Daoy (cell line): ENCODE measurements at places on chromosomes 5 and 9.
A peak's percentile ranks its signal among the peaks of the same experiment; 100 is the strongest.

DNA sequence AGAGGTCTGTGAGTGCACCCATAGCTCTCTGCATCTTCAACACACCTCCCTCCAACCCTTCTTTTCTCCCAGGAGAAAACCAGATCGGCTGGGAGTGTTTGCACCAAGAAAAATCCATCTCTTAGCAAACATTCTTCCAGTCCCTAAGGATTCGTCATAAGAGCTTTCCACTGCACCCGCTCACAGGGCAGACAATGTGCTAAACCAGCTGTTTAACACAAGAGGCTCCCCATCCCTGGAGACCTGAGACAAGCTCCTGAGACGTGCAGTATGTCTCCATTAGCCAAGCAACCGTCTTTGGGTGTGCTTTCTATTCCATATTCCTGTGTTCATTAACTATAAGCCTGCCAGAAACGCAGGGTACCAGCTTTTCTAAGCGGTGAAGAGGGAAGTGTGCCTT lies 93.6 kb upstream of the ZNF462 start:
- no peak for DNase-seq

- DNase-seq: no peak
Observed at GRCh38 chr5:118552146-118552545, 436.2 kb downstream of the DTWD2 start.

DNA sequence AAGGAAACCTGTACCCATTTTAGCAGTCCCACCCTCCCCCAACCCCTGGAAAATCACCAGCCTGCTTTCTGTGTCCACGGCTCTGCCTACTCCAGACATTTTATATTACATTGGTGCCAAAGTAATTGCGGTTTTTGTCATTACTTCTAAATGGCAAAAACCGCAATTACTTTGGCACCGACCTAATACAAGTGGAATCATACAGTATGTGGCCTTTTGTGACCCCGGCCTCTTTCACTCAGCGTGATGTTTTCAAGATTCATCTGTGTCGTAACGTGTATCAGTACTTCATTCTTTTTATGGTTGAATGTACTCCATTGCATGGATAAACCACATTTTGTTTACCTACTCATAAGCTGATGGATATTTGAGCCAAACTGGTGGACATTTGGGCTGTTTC lies 9.7 kb upstream of the ORM1 start:
- peak; percentile 30 for DNase-seq

DNA sequence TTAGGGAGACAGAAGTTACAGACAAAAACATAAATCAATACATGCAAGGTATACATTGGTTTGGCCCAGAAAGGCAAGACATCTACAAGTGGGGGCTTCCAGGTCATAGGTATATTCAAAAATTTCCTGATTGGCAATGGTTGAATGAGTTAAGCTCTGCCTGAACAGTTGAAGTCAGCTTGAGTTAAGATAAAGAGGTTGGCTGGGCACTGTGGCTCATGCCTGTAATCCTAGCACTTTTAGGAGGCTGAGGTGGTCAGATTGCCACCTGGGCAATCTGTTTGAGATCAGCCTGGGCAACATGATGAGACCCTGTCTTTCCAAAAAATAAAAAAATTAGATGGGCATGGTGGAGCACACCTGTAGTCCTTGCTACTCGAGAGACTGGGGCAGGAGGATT lies 16.3 kb downstream of the TMC1 start:
- DNase-seq: peak; percentile 25

- peak; percentile 13 for DNase-seq
Observed at GRCh38 chr5:133032852-133033742, 6.7 kb upstream of the ZCCHC10 start.

GRCh38 chr5:93922551-93922950 lies 181.2 kb upstream of the POU5F2 start:
- DNase-seq: no peak

DNA sequence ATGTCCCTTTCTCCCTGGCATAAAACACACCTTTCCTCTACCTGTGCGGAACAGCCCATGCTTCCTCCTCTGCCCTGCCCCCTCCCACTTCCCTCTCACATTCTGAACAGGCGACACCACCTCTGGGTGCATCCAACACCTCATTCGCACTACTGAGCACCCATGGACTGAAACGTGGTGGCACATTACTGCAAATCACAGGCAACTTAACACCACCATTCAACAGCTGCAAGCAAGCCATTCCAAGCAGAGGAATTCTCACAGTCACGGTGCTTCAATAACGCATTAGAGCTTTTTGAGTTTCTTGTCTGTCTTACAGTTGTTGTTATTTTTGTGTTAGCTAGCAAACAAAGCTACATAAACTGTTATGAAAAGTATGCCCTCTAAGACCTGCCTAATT lies 298.2 kb upstream of the TAS2R1 start:
- no peak for DNase-seq

GRCh38 chr5:107446972-107447371 lies 223.8 kb downstream of the EFNA5 start:
- DNase-seq: no peak

DNA sequence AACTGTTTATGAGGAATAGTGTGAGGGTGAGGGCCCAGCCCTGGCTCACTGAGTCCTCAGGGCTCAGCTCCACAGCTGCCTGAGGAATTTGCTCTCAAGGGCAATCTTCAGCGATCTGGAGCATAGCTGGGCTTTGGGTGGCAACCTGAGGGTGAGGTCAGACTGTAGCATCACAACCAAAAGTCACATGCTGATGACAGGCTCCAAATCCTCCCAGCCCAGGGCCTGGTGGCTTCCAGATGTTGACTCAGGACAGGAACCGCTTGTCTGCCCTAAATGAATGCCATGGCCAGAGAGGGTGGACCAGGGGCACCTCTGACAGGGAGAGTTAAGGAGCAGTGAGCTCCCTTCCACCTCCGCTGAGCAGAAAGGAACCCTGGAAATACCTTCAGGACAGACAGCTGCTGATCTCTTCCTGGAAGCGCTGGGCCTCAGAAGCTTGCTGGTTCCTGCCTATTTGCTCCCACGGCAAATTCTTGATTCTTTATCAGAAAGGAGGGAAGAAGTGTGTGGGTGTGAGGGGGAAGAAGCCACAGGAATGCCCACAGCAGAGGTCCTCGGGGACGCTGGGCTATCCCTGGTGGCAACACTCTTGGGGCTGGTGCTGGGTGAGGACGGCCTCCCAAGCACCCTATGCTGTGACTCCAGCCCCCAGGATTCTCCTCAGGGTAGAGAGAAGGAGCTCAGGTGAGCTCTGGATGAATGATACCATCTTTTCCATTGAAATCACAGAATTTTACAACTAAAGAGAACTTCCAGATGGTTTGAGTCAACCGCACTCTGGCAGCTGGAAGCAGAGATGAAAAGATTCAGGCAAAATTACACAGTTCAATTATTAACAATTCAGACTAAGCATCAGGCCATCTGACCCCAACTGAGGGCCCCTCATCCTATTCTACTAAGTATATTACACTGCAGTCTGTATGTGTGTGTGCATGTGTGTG lies 13.8 kb upstream of the CTSL start:
- DNase-seq: peak; percentile 76

DNA sequence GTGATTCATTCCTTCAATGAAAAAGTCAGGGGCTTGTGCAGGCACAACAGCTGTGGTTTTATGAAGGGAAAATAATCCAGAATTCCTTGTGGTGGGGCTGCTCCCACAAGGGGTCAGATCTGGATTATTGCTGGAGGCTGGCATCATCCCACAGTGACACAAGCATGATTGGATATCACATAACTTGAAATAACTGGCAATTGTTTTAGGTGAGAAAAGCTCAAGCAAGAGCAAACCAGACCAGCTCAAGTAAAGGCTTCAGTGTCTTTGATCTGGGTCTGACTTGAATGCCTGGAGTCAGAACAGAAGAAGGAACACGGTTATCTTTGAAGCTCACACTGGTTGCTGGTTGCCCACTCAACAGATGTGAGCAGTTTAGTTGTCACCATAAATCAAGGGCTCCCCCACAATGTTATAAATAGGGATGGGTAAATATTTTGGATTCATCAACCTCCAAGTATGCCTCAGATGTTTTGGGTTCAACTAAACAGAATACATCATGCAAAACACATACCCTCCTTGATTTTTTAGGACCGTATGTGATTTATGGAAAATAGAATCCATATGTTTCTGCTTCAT lies 3.1 kb upstream of the ZNF474 start:
- peak; percentile 84 for DNase-seq

DNA sequence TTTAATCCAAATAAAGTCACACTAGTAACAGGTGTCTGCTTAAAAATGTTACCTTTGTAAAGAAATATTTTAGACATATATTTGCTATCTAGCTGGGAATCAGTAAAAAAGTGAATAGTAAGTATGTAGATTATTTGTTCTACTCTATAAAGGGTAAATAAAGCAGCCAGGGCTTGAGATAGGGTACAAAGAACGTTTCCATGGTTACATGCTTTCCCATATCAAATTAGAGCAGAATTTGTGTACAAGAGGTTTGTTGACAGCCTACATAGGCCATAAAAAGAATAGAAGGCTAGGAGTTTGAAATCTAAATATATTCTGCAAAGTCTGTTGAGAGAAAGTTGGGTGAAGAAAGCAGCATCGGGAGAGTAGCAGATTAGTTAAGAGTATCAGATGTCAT lies 160.9 kb upstream of the POU5F2 start:
- DNase-seq: no peak

DNA sequence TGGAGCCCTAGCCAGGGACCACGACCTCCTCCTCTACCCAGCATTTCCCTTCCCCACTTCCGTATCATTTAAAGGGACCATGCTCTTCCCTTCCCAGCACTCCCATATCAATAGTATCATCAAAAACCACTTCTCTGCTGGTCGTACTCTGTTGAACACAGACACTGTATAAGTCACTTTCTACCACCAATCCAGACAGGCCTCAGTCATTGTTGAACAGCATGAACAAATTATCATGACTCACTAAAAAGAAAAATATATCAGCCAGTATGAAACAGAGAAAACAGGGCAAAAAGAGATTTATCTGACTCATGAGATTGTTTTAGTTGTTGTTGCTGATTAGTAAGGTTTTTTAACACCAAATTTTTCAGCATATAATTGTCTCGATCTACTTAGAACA lies 89.8 kb downstream of the CDKN2A start:
- no peak for DNase-seq

- peak; percentile 49 for DNase-seq
Observed at GRCh38 chr5:19534751-19535150, 453.2 kb downstream of the CDH18 start.

DNA sequence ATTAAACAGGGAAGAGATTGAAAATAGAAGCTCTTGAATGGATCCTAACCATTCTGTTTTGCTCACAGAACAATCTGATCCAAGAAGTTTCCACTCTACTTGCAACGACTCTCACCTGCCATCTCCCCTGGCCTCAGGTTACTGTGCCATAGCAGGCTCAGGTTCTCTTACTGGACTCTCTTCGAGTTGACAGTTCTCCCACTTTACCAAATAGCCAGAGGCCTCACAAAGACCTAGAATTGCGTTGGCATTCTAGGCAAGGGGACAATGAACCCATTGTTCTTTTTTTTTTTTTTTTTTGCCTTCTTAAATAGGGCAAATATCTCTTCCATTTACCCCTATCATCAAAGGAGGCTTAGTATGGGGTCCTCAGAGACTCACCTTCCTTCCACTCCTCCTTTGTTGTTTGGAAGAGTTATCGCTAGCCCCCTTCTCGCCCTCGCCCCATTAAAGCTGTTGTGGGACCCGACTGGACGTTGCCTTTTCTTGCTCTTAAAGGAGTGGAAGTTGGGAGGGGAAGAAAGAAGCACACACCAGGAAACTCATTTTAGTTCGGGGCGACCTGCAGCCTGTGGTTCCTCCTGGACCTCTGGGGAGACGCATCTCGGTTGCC lies 688 bp upstream of the PLPPR1 start:
- no peak for DNase-seq

DNA sequence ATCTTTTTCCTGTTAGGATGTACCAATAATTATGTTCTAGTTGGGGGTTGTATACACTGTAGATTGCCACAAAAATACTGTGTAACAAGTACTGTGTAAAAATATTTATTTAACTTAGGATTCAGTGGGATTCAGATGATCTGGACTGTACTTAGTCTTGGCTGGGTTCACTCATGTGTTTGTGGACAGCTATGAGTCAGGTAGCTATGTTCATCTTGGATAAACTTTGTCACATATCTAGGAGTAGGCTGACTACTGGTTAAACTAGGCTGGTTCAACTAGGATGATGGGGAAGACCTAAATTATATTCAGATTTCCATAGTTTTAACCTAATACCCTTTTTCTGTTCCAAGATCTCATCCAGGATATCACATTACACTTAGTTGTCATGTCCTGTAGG lies 32.1 kb upstream of the TNFSF15 start:
- no peak for DNase-seq

- DNase-seq: no peak
Observed at GRCh38 chr9:7790022-7790818, 9.4 kb downstream of the DMAC1 start.

DNA sequence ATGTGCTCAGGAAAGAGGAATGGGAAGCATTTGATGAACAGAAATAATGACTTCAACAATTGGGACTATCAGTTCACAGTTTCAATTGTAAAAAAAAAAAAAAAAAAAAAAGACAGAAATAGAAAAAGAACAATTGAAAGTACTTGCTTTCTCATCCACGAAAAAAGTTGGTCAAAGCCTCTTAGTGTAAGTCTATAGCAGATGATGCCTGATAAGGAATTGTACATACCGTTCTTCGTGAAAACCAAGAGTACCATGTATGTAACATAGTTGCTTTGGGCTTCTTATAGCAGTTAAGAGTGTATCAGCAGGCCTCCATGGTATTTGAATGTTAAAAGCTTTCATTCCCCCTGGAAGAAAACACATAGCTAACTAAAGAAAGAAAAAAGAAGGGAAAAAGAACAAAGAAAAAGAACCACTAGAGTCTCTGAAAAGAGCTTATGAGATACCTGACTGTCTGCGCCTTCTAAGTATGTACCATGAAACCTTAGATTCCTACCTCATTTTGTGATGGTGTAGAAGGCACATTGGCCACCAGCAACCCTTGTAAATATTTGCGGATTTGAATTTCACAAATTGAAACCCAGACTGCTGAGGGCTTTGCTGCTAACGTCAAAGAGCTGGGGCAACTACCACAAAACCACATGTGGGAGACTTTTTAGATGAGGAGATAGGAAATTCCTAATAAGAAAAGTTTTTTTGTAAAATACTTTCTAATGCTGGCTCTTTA lies 75.2 kb downstream of the TMC1 start:
- DNase-seq: no peak

- DNase-seq: no peak
Observed at GRCh38 chr5:88813805-88814575, 69.0 kb downstream of the MEF2C start.

- DNase-seq: no peak
Observed at GRCh38 chr5:157295247-157295646, 29.3 kb downstream of the CYFIP2 start.
